Glomerular endothelial cell (primary cell): ENCODE measurements at places on chromosomes 5 and 9. TPM values are rescaled to one million over a fixed set of nuclear protein-coding genes. Genes with fewer than 3 reads are reported as not detected.

DNA sequence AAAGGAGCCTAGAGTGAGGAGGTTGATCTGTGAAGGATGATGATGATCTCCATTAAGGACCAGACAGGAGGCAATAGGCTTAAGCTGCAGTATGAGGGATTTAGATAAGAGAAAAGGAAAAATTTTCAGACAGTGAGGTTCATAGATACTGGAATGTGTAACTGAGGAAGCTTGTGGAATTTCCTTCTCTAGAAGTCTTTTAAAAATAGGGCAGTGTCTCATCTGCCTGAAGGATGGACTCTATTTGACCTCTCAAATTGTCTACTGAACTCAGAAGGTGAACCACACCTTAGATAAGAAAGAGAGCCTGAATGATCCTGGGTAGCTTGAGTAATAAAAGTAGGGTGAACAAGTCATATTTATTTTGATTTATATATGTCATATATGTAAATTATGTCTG, 148.2 kb upstream of the CDKN2B start:
- DNase-seq, result no peak

FKBP15 gene
- total RNA-seq, result 19.5 and 25.1 TPM in 2 replicates

- no peak for DNase-seq
These were observed 4.7 kb upstream of the PTGR1 start for GRCh38 chr9:111604054-111604615.

TAF11L5 gene
- not detected in 2 replicates for total RNA-seq

- DNase-seq, result peak; percentile 68
These were observed 216.9 kb upstream of the TLX3 start for GRCh38 chr5:171092194-171092593.

DNA sequence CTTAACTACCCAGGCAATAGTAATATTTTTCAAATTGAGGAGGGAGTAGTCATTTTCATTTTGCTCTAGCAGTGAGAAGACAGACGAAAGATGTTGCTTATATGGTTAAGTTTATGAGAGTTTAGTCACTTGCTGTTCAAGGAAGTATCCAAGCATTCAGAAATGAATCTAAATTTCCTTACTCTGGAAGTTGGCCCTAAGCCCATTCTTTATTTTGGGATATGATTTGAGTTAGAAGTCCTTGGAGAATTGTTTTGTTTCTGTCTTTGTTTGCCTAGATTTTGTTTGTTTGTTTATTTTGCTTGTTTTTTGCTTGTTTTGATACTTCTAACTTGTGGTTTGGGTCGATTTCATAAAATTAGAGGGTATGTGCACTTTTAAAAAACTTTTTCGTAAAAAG, 146.4 kb upstream of the FGF10 start:
- DNase-seq, result no peak

PLPP7 gene
- 3.3 and 4.4 TPM in 2 replicates for total RNA-seq
